GM23338 (cell line): ENCODE measurements at places on chromosomes 12 and 14. TPM values are rescaled to one million over a fixed set of nuclear protein-coding genes. Genes with fewer than 3 reads are reported as not detected.

DNA sequence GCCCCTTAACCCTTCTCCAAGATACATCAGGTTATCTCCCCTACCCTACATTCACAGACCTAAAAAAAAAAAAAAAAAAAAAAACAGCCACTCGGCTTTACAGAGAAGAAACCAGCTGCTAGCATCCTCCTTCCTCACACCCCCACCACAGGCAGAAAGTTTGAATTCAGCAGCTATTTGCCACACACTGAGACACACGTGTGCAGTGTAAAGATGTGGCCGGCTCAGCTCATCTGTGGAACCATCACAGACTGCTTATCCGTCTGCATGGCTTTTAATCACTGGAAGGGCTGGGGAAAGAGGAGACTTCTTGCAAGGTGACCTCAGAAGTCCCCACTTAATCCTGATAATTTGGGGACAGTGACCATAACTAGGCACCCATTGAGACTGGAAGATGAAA lies 50.0 kb downstream of the VWF start:
- no peak for DNase-seq

DNA sequence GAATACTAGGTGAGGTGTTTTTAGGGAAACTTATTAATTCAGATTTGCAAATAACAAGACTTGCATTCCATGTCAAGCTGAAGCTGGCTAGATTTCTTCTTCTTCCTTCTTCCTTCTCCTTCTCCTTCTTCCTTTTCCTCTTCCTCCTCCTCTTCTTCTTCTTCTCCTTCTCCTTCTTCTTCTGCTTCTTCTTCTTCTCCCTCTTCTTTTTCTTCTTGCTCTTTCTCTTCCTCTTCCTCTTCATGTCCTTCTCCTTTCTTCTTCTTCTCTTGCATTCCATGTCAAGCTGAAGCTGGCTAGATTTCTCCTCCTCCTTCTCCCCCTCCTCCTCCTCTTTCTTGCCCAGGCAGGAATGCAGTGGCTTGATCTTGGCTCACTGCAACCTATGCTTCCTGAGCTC lies 297.8 kb downstream of the PRKD1 start:
- no peak for DNase-seq

RERG gene
- 0.99 and 1.1 TPM in 2 replicates for polyA plus RNA-seq

TGM1 gene
- polyA plus RNA-seq: 0.31 and 0.42 TPM in 2 replicates

GRCh38 chr12:100567945-100568344 lies 5.5 kb upstream of the GAS2L3 start:
- DNase-seq: no peak

DNA sequence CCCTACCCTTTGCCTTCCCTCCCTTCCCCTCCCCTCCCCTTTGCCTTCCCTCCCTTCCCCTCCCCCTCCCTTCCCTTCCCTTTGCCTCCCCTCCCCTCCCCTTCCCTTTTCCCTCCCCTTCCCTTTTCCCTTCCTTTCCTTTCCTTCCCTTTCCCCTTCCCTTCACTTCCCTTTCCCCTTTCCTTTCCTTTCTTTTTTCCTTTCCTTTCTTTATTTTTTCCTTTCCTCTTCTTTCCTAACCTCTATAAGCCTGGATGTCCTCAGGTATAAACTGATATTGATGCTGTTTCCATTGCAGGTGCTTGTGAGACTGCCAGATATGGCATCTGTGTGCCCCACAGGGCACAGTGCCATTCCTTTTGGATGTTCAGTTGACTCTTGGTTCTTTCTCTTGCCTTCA lies 163.2 kb downstream of the ESRRB start:
- DNase-seq: no peak

PROX2 gene
- polyA plus RNA-seq: 0.06 and 0.09 TPM in 2 replicates

DNA sequence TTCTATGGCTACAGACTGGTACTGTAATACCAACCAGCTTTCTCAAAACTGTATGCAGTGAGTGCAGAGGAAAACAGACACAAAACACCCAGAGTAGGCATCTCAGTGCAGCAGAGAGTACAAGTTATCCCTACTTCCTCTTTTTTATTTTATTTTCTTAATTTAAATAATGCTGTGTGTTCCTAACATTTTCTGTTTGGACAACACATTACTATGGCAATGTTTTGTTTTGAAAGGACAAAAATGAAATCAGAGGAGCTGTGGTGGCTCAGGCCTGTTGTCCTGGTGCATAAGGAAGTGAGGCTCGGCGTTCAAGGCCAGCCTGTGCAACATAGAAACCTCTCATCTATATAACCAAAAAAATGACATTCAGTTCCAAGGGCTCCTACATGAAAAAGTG lies 33.7 kb upstream of the SELPLG start:
- DNase-seq: no peak

SERPINA1 gene
- not detected in 2 replicates for polyA plus RNA-seq

GRCh38 chr12:116882742-116883141 lies 1.5 kb upstream of the HRK start:
- DNase-seq: peak; percentile 71

DNA sequence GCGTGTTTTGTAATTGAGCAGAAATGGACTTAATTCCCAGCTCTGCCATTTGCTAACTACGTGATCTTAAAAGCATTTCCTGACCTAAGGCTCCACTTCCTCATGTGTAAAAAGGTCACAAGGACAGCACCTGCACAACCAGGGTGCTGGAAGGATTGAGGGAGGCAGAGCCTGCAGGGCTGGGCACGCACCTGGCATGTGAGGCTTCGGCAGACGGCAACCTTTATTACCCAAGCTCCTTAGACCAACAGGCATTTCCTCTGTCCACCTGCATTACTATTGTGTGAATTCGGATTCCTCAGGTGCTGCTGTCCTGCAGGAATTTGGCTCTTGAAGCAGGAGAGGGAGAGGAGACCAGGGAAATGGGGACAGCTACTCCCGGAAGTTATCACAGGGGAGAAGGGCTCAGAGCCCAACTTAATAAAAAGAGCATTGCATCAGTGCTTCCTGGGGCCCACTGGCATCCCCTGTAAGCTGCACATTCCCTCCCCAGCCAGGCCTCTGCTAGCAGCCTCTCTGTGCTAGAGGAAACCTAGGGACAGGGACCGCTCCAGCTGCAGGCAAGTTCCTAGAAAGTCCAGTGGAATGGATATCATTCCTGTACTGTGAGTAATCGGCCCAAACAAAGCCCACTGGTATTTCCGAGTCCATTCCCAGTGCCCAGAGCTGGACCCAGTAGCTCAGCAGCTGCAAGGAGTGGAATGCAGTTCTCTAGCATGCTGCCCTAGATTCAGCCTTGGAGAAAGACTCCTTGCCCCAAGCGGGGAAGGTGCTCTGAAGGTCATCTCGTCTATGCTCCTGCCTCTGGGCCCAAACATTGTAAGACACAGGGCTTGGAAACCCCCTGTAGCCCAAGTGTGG lies 157.1 kb upstream of the CCND2 start:
- DNase-seq: peak; percentile 62

DNA sequence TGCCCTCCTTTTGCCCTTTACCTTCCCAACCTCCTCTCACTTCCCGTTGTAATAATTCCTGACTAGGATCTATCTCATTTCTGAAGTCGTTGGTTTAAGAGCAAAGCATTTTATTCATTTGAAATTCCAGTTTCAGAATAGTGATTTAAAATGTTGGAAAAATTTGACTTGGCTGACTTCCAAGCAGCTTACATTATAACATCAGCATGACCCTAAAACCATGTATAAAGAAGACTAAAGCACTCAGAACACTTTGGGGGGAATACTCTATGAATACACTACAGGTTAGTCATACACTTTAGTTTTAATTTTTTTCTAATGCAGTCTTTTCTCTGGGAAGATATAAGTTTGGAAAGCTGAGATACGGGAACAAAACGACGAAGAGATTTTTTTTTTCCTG lies 161.1 kb downstream of the BTG1 start:
- no peak for DNase-seq
